GM23338 (cell line): ENCODE measurements at places on chromosomes 2 and 18. TPM values are rescaled to one million over a fixed set of nuclear protein-coding genes. Genes with fewer than 3 reads are reported as not detected.
A peak's percentile ranks its signal among the peaks of the same experiment; 100 is the strongest.

Gene CCT4
- 343 and 378 TPM in 2 replicates for total RNA-seq

GRCh38 chr2:159984034-159984433 is 78.4 kb downstream of the PLA2R1 start:
- DNase-seq = no peak

- peak; percentile 90 for DNase-seq
These were observed 60.4 kb downstream of the ATOH8 start for GRCh38 chr2:85813982-85814801.

DNA sequence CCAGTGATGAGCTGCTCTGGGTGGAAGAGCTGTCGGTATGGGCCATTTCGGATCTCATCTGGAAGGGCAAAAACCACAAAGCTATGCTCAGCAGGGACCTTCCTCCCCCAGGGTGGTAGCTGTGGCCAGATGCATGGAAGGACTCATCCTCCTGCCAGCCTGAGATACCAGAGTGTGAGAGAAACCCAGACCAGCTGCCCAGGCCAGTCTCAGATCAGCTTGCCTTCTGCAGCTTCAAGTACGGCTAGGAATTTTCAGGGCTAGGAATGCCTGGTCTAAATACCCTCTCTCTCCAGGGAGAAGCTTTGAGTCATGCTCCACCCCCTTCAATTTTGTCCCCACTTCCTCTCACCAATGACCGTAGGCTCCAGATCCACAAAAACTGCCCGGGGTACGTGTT is 1.4 kb upstream of the TUBA4B start:
- no peak for DNase-seq

GRCh38 chr2:73255007-73255644 is 21.0 kb downstream of the CCT7 start:
- DNase-seq = no peak

DNA sequence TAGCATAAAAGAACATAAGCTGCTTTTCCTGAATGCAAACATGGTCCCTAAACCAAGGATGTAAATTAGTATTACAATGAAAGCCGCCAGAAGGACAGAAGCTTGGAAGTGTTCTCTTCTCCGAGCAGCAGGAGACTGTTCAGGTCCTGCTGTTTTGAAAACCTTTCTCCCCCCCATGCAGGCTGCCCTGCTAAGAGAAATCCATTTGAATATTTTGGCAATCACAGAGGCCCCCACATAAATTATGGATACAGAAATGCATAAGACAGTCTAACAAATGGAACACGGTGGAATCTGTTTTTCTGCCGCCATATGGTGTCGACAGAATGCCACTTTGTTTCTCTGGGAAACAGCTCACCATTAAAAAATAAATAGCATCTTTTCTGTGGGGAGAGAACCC is 600.4 kb upstream of the KLHL29 start:
- DNase-seq = no peak

DNA sequence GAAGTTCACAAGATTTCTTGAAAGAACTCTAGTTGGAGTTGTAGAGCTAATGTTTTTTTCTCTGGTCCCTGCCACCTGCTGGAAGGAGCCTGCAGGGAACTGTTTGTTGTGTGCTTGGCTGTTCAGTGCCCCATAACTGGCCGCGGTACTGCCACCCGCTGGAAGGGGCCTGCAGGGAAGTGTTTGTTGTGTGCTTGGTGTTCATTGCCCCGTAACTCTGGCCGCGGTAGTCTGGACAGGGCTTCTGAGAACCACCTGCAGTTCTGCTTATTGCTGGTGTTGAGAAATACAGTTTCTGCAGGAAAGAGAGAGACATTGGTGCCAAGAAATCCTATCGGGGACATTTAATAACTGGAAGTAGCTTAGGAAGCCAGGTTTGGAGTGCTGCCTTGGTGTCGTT is 58.1 kb downstream of the AGAP1 start:
- peak; percentile 83 for DNase-seq

GRCh38 chr2:8496617-8497016 is 185.2 kb upstream of the ID2 start:
- no peak for DNase-seq

DNA sequence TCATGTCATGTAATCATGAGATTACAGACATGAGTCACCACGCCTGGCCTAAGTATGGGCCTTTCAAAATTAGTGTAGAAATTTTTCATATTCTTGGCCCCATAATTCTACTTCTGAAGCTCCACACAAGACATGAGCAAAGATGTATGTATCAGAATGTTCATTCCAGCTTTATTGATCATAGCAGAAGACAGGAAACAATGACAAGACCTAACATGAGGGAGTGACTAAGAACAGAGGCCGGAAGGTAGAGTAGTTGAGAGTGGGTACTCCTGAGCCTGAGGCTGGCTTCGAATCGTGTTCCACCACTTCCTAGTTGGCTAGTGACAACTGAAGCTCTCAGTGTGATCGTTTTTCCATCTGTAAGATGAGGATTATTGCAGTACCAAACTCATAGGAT is 89.3 kb downstream of the ARMC9 start:
- DNase-seq = no peak

DNA sequence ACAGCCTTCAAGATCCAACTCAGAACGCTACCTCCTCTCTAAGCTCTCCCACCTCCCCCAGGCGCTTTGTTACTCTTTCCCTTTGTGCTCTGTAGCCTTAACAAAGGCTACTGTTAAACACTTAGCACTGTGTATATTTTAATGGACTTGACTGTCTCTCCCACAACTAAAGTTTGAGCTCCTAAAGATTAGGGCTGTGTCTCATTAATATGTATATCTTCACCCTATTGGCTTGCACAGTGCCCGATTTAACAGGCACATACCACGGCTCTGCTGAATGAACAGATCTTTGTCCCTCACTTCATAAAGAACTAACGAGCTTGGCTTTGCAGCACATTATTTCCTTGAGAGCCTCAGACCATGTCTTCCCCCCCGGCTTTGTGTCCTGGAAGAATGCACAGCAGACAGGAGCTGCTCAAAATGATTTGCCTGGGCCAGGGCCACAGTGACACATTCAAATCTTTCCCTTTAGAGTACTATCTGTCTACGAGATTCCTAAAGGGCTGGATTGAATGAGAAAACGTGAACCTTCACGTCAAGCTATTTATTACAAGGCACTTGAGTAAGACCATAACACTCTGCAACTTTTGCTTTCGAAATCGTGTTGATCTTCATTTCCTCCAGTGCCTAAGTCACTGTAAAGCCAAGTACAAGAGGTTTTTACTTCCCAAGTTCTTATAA is 22.1 kb downstream of the ABHD3 start:
- DNase-seq = peak; percentile 24

GRCh38 chr2:195682077-195682476 is 25.1 kb downstream of the SLC39A10 start:
- DNase-seq = no peak

GRCh38 chr18:58355243-58355642 is 273.6 kb downstream of the ALPK2 start:
- DNase-seq = no peak

- no peak for DNase-seq
These were observed 14.1 kb upstream of the HOXD1 start for GRCh38 chr2:176174382-176174823.

GRCh38 chr2:218289639-218290315 is 2.5 kb downstream of the TMBIM1 start:
- no peak for DNase-seq

- DNase-seq = no peak
These were observed 250.3 kb downstream of the AGAP1 start for GRCh38 chr2:235744161-235744560.
